Midbrain (tissue), 1 donor: ENCODE measurements at places on chromosomes 7 and 10.

GRCh38 chr10:80278480-80278879 is 11.0 kb downstream of the MAT1A start:
- DNase-seq = no peak

DNA sequence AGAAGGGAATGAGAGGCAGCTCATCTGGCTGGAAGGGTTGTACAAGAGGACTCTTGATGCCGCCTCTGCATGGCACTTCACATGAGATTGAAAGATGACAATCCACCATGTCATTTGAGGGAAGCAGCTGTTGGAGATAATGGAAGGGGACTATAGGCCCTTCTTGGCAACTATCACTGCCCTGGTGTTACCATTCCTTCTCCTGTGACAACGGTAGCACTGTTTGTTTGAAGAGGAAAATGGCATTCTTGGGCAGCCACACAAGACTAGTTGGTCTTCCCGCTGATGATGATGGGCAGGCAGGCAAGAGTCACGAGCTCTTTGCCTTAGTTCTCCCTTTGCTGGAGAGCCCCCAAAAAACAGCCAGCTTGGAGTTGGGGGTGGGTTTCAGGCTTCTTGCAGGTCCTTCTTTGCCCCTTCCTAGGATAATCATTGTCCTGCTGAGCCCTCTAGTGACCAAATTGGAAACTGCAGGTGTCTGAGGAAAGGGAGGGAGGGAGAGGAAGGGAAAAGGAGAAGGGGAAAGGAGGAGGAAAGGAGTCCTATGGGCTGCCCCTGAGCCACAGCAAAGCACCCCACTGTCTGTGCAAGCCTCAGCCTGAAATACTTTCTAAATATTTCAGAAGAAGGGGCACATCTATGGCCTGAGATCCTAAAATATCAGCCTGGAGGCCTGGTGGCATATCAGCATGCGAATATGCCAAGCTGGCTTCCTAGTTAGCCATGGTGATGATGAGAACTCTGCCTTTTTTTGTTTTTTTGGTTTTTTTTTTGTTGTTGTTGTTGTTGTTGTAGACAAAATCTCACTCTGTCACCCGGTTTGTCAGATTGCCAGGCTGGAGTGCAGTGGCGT is 165.6 kb upstream of the KMT2E start:
- DNase-seq = peak; percentile 86

DNA sequence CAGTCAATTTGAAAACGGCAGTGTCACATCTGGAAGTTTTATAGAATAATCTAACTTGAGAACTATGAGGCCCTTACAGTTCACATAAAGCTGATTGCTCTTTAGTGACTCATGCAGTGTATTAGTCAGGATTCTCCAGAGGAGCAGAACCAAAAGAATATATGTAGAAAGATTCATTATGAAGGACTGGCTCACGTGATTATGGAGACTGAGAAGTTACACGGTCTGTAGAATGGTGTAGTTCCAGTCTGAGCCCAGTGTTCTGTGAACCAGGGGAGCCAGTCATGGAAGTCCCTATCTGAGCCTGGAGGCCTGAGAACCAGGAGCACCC is 21.5 kb downstream of the RBM33 start:
- DNase-seq = no peak

DNA sequence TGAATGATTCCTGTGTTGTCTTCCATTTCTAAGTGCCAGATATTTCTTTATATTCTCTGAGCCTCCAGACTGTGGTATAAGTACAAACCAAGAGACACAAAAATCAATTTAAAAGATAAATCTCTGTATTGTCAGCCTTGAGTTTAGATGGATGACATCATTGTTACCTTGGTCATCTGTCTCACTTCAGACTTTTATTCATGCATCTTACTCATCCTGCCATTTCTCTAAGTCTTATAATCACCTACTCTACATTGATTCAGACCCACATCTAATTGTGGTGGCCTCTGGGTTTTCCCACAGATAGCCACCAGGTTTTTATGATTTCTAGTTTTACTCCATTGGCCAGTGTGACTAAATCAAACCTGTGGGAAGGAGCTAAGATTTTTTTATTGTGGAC is 26.8 kb upstream of the HDAC9 start:
- no peak for DNase-seq

GRCh38 chr10:112280205-112280921 is 2.8 kb upstream of the TECTB start:
- DNase-seq = no peak

GRCh38 chr10:62772186-62772974 is 32.1 kb upstream of the ADO start:
- DNase-seq = no peak

- DNase-seq = no peak
These were observed 6.6 kb upstream of the EBF3 start for GRCh38 chr10:129970465-129971364.

- DNase-seq = no peak
These were observed 100.3 kb upstream of the BTBD16 start for GRCh38 chr10:122170802-122171201.

DNA sequence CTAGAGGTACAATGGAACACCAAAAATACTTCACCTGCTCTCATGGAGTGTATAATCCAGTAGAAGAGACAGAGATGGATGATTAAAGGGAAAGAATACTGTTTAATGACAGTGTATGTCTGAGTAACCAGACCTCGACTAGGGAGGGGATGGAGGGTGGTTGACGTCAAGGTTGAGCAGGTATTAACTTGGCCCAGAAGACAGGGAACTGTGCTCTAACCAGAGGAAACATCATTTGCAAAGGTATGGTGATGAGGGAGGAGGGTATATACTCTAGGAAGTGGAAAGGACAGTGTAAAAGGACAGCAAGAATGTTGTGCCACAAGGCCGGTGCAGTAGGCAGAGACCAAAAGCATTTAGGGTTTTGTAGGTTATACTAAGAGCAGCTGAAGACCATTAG is 2.9 kb downstream of the MIOS start:
- no peak for DNase-seq

- DNase-seq = no peak
These were observed 153.0 kb downstream of the PLCE1 start for GRCh38 chr10:94146746-94147145.

DNA sequence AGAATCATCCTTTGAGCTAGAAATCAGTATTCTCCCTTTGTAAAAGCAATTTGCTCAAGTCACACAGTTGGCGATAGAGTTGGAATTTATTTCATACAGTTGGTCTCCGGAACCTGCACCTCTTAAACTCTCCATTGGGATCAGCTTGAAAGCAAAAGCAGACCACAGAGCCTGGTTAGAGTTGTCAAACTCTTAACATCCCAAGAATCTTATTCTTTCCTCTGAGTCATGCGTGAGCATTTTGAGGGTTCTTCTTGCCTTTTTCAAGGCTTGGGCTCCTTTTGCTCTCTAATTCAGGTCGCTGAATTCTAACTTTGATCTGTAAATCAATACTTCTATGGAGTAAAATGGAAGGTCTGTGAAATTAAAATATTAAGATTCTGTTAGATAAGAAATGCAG is 19.6 kb upstream of the SCIN start:
- DNase-seq = no peak

DNA sequence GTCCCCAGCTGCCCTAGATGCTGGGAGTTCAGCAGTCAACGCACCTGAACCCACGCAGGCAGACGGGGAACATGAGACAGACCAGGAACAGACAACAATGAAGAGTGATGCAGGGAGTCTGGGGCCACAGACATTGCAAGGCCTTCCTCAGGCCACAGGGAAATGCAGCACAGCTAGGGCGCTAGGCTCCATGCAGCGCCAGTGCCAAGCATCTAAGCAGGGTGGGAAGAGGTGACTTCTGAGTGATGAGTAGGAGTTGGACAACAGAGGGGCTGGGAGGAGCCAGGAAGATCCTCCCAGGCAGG is 7.7 kb upstream of the RET start:
- no peak for DNase-seq

- no peak for DNase-seq
These were observed 666 bp downstream of the SMKR1 start for GRCh38 chr7:129502708-129503685.

DNA sequence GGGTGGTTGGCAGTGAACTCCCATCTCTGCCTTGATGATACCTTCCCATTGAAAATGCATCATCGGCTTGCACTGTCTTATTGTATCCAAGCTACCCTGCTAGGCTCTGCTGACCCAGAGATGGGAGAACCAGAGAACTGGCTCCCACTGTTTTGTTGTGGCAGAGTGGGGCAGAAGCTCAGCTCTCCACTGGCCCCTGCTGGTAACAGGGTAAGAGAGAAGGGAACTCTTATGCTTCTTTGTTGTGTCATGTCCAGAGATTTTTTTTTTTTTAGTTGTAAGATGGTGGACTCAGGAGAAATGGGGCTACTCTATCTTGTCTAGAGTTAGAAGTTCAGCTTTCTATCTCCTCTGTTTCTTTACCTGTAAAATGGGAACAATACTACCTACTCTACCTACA is 100.5 kb upstream of the SDK1 start:
- no peak for DNase-seq

GRCh38 chr10:91796331-91797047 is 1.7 kb upstream of the TNKS2 start:
- DNase-seq = peak; percentile 14

GRCh38 chr7:97973206-97973658 is 16.8 kb downstream of the OCM2 start:
- no peak for DNase-seq

- DNase-seq = no peak
These were observed 1.4 kb downstream of the C10orf71 start for GRCh38 chr10:49300140-49300974.

DNA sequence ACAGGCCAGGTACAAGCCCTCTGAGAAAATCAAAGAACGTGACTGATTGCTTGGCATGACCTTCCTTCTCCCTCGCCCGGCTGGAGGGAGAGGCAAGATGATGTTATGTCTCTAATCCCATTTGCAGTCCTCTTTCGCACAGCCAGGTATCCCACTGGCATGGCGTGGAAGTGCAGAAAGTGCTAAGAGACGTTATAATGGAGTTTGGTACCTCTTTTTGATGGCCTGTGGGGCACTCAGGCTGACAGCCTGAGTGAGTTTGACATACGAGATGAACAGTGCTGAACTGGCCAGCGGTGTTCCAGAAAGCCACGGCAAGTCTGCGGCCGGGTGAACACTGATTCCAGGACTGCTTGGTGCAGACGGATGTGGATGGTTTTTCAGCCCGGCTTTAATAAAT is 241.6 kb downstream of the RAB11FIP2 start:
- DNase-seq = no peak

DNA sequence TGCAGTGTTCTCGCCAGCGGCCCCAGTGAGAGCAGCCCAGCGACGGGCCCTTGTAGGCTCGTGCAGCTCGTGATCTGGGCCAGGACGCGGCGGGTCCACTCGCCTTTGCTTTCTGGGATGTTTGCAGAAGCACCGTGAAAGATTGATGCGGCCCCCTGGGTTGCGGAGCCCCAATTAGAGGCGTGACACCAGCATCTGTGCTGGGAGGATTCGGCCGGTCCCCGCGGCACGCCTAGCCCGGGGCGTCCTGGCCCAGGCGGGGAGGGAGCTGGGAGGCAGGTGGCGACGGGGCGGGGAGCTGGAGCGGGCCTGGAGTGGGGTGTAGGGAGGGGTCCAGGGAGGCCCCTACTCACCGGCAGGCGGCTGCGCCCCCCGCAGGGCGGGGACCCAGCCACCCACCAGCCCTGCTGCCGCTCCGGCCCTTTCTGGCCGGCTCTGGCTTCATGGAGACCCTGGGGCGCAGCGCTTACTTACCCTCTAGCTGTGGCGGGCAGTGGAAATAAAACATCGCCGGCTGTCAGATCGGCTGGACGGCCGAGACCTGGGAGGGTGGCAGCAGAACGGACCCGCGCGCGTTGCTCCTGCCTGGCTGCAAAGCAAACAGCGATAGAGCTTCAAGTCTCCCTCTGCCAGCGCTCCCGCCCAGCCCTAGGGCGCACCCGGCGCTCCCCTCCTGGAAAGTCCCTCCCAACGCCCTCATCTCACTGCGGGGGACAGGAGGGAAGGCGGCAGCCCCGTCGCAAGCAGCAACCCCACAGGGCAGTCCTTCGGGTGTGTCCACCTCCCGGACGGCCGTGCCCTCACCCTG is 752 bp downstream of the DRGX start:
- no peak for DNase-seq

DNA sequence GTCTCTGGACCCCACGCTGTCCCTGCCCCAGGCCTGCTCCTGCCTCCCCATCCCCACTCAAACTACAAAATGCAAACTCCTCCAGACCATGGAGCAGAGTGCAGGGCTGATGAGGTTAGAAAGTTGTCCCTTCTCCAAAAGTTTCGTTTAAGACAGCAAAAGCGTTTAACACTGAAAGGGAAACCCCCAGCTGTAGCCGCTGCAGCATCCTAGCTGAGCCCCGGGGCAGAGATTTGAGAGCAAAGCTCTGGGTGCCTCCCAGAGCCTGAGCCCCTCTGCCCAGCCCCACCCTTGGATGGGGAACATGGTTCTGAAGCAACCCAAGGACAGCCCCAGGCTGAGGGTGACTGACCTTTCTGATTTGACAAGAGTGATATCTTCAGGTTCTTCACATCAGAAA is 52.8 kb upstream of the ENO4 start:
- no peak for DNase-seq

GRCh38 chr10:15624401-15625196 is 95.1 kb downstream of the ITGA8 start:
- DNase-seq = no peak

DNA sequence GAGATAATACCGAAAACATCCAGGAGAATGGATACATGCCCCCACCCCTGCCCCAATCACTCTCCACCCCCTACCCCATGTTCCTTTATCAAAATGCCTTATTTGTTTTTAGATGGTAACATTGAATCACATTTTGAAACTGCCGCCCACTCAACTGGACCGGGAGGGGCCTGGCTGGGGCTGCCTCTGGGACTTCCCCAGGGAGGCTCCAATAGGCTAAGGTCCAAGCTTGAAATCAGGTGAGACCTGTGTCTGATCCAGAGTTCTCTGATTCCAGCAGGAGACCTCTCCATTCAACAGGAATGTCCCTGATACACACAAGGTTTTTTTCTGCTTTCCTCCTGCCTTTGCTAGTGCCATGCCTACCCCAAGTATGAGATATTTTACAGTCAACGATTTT is 43.8 kb upstream of the ACSL5 start:
- DNase-seq = no peak

- no peak for DNase-seq
These were observed 88.6 kb downstream of the VWDE start for GRCh38 chr7:12315049-12315448.

GRCh38 chr10:12975266-12975665 is 26.2 kb downstream of the CCDC3 start:
- no peak for DNase-seq

DNA sequence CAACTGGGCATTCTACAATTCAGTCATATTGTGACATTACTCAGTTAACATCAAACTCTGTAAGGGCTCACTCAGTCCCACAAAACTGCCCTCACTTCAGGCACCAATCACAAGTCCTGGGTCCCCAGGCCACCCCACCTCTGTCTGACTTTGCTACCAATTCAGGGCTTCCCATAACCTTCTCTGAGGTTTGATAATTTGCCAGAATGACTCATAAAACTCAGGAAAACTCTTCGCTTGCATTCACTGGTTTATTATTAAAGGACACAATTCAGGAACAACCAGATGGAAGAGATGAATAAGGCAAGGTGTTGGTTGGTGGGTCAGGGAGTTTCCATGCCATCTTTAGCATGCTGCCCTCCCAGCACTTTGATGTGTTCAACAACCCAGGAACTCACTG is 41.3 kb downstream of the AVL9 start:
- DNase-seq = no peak

GRCh38 chr7:118720632-118721031 is 496.1 kb downstream of the ANKRD7 start:
- DNase-seq = no peak

- DNase-seq = no peak
These were observed 84.9 kb upstream of the PPP1R17 start for GRCh38 chr7:31602041-31602625.
